A549 treated with Mapracorat at 1 μM for 4 hours (cell line): ENCODE measurements at places on chromosomes 2 and 18. TPM values are rescaled to one million over a fixed set of nuclear protein-coding genes. Genes with fewer than 3 reads are reported as not detected.

CERKL gene
- 0.15 to 0.43 TPM (median 0.29 TPM) in 5 replicates for total RNA-seq

POTEC gene
- total RNA-seq, result not detected in 5 replicates

GCG gene
- total RNA-seq, result not detected in 5 replicates

SLC9A4 gene
- total RNA-seq, result not detected in 5 replicates

SCN7A gene
- not detected in 5 replicates for total RNA-seq

POLE4 gene
- total RNA-seq, result 103 to 187 TPM (median 168 TPM) in 5 replicates
